ENCODE measurements at places on chromosomes 7 and 10.

GRCh38 chr10:118752409-118752808 is 2.4 kb downstream of the CACUL1 start:
- no peak for DNase-seq

DNA sequence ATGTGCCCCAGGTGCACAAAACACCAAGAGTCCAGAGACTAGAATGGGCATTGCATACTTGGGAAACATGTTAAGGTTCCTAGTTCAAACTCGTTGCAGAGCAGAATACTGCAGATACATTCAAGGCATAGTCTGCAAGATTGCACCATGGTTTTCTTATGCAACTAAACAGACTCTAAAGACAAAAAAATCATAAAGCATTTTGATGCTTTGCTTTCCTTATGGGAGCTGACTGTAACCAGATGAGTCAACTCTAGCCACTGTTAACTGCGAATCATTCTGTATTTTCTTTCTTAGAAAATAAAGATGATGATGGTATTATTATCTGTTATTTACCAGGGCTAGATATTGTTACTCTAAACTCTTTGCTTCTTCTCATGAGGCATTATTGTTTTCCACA is 19.7 kb downstream of the TRUB1 start:
- no peak for DNase-seq

GRCh38 chr7:27553273-27553672 is 109.4 kb downstream of the HIBADH start:
- DNase-seq, result no peak

- no peak for DNase-seq
Measured at GRCh38 chr10:84452003-84452402, 123.6 kb downstream of the CCSER2 start.

DNA sequence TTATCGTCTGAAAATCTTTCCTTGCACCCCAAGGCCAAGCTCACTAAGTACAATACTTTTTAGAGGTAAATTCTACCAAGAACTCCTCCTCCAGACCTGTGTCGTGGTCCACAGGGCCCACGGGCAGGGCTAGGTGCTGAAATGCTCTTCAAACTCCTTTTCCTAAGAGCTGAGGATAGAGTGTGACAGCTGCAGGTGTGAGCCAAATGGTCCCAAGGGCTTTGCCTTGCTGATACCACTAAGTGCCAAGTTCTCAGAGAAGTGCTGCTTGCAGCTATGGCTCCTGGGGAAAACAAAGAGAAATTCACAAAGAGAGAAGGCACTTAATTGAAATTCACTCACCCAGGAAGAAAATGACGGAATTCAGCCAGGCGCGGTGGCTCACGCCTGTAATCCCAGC is 868.9 kb upstream of the AUTS2 start:
- no peak for DNase-seq

GRCh38 chr10:97025613-97026242 is 160.0 kb downstream of the SLIT1 start:
- DNase-seq, result peak; percentile 76

- no peak for DNase-seq
Measured at GRCh38 chr10:4678951-4679671, 146.9 kb upstream of the AKR1E2 start.

GRCh38 chr7:125090596-125090995 is 161.0 kb upstream of the POT1 start:
- DNase-seq, result no peak

GRCh38 chr7:5694912-5695726 is 86.3 kb downstream of the RNF216 start:
- DNase-seq, result no peak

DNA sequence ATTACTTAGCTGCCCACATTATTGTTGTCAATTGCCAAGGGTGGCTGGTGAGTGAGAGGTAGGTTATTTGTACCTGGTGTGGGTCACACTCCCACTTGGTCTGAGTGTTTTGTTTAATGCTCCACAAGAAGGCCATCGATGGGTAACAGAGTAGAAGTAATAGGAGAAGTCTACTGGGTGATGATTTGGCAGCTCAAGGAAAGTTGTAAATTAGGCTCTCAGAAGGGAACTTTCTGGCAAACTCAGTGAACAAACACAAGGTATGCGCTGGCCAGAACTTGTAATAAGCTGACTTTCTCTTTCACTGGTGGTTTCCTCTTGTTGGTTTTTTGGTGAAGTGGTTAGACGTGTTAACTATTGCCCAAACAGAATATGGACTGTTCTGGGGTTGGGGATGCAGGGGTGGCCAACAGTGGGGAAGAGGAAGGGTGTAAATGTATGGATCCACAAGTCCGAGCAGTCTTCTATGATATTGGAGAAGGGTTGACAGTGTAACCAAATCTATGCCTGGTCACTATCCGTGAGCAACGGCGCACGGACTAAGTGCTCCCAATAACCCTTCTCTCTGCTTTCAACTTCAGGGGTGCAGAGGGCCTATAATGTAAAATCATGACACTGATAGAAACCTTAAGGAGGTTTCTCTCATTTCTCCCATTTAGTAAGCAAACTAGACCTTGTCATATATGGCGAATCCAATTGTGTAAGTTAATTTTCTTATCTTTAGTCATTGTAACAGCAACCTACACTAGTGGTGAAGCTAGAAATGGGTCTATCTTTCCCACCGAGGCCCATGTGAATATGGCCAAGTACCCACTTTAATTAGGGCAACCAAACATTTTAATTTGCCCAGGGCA is 212.8 kb downstream of the PTEN start:
- DNase-seq, result no peak

GRCh38 chr7:33276325-33276724 is 147.0 kb downstream of the BBS9 start:
- DNase-seq, result no peak

DNA sequence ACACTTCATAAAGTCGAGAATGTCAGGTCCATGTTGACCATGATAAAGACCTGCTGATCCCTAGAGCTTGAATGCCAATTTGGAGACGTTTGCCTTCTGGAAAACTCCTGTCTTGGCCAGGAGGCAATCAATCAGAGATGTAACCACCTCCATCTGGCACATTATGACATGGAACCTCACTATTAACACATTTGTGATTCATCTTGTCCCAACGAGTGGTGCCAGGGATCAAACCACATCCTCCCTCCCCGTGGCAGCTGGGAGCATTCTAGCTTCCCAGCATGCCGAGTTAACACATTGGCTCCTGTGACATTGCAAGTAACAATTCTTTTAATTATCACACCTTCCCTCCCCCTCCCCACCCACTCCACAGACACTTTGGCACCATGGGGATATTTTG is 84.0 kb upstream of the PPP1R17 start:
- no peak for DNase-seq

GRCh38 chr10:45809837-45810236 is 37.5 kb downstream of the AGAP4 start:
- no peak for DNase-seq

DNA sequence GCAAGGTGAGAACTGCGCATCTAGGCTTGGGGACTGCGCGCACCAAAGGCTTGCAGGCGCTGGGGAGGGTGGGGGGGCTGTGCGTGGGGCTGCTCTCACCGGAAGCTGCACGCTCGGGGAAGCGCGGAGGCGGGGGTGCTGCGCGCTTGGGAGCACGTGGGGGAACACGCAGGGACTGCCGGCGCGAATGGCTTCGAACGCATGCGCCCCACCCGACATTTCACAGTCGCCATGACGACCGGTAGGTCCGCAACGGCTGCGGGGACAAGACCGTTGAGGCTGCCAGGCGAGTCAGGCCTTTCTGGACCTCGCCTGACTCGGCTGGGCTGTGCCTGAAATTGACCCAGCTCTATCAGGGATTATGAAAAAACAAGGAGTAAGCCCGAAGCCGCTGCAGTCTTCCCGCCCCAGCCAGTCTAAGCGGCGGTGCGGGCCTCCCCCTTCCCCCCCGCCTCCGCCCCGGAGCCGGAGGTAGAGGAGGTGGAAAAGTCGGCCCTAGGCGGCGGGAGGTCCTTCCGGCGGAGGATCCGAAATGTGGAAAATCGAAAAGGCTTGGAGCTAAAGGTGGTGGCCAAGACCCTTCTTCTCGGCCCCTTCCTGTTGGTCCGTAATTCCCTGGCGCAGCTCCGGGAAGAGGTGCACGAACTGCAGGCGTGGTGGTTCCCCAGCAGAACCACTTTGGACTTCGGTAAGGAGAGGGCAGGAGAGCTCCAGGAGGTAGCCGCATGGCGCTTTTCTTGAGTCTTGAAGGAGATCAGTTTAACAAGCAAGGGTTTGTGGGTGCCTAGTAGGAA is 34.9 kb upstream of the STEAP1 start:
- DNase-seq, result peak; percentile 49

- DNase-seq, result no peak
Measured at GRCh38 chr10:123266971-123267370, 112.8 kb downstream of the BUB3 start.
